ENCODE measurements at places on chromosomes 6 and 20.

GRCh38 chr6:125546841-125547251 lies 202.6 kb upstream of the HEY2 start:
- DNase-seq = no peak

- DNase-seq = no peak
Measured at GRCh38 chr6:40946738-40947301, 92.2 kb downstream of the UNC5CL start.

- DNase-seq = no peak
Measured at GRCh38 chr6:72636786-72637185, 14.9 kb downstream of the KCNQ5 start.

GRCh38 chr6:9576521-9576920 lies 838.4 kb downstream of the TFAP2A start:
- no peak for DNase-seq

DNA sequence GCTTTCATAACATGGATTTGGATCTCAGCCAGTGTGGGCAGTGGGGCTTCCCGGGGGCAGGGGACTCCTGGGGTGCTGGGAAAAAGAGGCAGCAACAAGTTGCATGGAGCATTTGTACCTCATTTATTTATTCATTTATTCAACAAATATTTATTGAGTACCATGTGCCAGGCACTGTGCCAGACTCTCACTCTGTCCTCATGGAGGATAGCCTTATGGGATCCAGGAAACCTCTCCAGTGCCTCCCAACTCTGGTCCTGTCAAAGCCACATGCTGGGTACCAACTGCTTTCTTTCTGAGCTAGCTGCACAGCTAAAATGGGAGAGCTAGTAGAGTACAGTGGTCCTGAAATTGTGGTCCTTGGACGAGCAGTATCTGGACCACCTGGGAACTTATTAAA lies 87.8 kb upstream of the EPB41L1 start:
- DNase-seq = no peak

GRCh38 chr20:47233333-47234188 lies 122.9 kb downstream of the ZMYND8 start:
- DNase-seq = no peak

DNA sequence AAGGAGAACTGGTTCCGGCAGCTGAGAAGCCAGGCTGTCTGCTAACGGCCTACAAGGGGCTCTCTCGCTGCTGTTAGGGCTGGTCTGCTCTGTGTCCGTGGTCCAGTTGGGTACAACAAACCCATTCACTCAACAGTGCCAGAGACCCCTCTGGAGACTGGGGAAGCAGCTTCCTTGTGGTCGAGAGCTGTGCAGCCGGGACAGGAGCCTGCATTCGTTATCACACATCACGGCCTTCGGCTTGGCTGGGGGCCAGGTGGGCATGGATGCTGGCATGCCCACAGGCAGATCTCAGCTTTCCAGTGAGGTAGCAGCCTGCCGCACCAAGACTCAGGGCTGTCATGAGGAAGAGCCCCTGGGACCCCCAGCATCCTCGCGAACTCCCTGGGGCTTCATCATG lies 124.7 kb downstream of the PREX1 start:
- no peak for DNase-seq

DNA sequence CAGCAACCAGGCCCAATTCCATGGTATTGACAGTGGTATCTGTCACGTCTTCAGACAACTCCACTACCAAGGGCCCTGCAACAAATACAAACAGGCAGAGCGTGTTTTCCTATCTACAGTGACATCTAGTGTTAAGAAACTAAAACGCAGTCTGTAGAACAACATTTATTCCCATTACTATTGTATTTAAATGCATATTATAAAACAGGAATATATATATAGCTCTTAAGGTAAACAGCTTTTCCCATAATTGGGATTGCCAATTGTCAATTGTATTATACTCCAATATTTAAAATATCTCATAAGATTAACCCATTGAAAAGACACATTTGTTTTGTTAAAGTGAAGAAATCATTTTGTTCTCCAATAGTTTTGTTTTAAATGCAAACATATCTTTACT lies 97.2 kb downstream of the KIF16B start:
- no peak for DNase-seq

GRCh38 chr20:6707321-6707831 lies 60.1 kb upstream of the BMP2 start:
- no peak for DNase-seq

DNA sequence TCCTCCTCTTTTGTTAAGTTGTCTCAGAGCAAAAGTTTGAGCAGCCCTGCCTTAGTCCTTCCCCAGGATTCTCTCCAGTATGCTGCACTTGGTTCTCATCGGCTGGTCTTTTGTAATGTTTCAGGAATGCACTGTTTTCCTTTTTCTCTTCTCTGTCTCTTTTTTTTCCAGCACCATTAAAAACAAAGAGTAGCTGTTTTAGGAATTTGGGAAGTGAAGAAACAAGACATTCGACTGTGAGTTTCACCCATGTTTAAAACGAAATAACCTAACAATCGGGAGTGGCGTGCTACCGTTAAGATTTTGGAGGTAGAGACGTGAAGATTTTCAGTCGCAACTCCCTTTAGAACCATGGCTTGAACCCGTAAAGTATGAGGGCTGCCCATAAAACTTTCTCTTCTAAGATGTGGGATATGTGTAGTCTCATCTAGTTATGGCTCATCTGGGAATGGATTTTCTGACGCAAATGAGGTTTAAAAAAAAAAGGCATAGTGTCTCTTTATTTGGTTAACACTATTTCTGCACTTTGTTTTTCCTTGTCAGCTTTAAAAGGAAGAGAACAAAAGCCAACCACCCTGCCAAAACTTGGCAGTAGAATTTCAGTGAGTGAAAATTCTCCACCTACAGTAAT lies 35.9 kb upstream of the RAB23 start:
- no peak for DNase-seq

GRCh38 chr6:5728351-5729079 lies 278.2 kb downstream of the NRN1 start:
- DNase-seq = no peak

DNA sequence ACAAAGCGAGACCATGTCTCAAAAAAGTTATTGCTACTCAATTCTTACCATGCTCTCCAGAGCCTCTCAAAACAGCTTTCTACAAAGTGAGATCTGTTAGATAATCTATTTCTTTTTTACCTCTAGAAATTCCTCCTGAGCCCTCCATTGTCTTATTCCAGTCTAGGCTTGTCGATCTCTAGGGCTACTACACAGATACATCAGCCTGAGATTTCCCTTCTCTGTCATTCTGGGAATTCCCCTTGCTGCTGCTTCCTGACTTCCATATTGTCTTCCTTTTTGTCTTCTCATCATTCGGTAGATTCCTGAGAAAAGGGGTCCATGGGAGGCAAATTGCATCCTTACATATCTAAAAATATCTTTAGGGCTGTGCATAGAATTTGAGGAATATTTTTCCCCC lies 75.6 kb upstream of the GNRH2 start:
- no peak for DNase-seq

- DNase-seq = no peak
Measured at GRCh38 chr6:42226645-42227143, 9.0 kb upstream of the MRPS10 start.

DNA sequence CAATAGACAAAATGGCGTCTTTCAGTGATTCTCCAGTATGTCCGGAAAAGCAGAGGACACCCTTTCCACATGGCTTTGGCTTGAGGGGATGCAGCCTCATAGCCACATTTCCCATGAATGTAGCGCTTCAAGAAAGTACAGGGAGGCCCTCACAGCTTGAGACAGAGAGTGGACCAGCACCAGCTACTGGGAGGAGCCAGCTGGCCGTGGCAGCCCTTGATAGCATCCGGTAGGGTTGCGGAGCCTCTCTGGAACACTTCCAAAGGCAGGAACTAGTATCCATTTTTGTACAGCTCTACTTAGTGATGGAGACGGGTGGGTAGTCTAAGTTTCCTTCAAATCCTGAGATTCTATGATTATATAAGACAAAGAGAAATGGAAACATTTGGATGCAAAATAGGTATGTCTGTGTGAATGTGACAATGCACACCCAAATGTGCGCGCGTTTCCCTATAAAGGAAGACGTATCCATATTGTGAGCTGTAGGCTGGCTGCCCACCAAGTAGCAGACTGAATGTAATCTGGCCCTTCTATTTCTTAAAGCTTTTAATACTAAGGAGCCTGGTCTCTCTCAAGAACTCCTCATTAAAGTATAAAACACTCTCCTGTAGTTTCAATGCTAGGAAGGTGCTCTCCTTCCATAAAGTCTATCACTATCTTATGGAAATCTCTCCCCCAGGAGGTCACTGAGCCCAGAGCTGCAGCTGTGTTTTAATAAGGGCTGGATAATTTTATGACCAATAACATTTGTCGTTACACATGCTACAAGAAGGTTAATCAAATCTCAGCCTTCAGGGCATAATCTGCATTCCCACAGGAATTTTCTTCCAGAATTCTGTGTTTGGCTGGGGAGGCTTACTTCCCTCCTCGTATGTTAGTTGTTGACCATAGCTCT lies 74.0 kb downstream of the SOBP start:
- no peak for DNase-seq

DNA sequence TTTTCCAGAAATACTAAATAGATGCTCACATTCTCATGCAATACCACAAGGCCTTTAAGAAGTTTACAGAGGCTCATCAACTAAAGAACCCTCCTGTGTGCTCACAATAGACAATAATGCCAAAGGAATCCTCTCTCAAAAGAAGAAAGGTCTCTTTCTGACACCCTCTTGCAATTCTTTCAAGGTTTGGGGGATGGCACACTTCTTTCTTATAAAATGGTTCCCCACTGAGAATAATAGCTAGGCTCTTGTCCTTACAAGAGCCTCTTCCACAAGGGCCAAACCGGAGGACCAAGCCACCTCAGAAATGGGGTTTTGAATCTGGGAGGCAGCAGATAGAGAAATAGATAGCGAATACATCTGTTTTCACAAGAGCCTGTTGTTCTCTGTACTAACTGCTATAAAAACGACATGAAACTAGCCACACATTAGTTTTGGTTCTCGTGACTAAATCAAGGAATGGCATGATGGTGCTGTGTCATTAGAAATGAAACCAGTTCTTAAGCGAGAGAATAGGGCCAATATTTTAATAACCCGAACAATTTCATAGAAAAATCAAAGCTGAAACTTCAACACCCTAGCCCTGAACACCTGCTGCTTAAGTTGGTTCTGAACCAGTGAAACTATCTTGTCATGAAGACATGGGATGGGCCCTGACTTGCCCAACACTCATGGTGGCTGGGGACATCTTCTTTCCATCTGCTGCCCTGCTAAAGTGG lies 81.1 kb downstream of the PRDM1 start:
- DNase-seq = no peak

DNA sequence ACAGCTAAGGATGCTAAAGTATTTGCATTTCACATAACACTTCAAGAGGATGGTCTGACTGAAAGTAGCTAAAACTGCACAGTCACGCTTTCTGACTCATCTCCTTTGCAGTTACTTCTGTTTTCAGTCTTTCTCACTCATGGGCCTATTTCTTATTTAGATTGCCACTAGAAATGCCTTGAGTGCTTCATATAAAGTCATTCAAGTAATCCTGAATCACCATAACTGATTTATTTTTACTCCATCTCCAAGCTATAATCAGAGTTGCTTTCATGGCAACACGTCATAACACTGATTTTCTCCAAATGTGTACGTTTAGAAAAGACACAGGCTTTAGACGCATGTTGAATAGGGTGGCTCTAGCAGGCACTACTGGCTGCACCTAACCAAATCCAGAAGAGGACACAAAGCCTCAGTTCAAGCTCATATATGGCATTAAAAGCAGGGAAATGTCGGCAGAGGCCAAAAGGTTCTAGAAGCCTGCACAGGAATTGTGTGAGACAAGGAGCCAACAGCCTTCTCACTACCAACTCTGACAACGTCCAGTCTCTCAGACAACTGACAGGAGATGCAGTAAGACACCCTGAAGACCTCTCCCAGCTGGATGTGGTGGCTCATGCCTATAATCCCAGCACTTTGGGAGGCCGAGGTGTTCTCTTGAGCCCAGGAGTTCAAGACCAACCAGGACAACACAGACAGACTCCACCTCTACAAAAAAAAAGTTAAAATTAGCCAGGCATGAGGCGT lies 64.1 kb upstream of the BEND6 start:
- DNase-seq = no peak

DNA sequence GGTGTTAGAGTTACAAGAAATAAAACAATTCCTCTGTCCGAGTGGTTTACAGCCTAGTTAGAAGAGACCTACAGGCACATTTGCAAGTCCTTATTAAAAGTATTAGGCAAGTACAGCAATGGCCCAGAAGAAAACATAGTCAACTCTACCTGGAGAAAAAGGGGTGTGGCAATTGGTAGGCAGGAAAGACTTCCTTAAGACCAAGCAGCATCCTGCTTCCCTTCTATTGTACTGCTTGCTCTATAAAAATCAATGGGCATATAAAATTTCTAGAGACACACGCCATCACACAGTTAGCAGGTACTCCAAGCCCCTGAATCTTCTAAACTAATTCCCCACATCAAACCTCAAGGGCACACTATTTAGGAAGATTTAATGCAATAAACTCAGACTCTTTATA lies 185.6 kb downstream of the ATXN1 start:
- no peak for DNase-seq

- peak; percentile 72 for DNase-seq
Measured at GRCh38 chr6:169724494-169725124, at the start of gene PHF10. Gene PHF10, minus strand, starts transcription at chr6:169724500. Its CDS starts 569 bp downstream, at chr6:169723931.

DNA sequence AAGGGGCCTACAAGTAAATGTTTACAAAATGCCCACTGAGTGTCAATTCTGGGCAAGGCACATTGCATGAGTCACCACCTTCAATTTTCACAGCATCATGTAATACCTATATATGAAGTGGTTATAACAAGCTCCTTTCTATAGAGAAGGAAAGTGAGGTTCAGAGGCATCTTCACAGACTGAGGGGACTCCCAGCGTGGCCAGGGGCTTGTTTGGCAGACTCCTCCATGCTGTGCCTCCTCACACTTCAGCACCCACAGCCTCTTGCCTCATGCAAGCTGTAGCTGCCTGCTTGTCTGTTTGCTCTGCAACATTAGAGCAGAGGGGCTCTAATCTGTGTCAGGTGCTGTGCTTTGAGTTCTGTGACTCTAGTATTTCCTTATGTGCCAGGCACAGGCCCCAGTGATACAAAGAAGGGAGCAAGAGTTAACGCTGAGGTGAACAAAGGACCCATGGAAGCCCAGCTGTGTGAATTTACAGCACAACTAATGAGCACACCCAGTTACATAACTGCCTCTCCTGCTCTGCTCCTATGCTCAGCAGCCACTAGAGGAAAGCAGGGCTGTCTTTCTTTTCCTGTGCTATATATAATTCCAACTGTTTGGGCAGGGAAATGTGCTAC lies 72.3 kb downstream of the ZHX3 start:
- no peak for DNase-seq

DNA sequence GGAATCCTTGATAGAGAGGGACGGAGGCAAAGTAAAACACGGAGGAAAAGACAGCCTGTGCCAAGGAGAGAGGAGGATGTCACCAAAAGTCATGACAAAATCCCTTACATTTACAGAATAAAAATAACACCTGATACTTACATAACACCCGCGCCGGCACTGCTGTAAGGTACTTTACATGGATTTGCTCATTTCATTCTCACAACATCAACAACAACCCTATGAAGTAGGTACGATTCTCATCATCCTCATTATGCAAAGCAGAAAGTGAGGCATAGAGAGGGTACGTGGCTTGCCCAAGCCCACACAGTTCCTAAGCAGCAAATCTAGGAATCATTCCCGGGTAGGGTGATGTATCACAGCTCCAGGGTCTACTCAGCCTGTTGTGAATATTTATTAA lies 67.6 kb upstream of the NFATC2 start:
- DNase-seq = no peak

GRCh38 chr6:79895382-79896074 lies 51.8 kb downstream of the ELOVL4 start:
- no peak for DNase-seq
